ENCODE measurements at places on chromosomes 6 and 20.

GRCh38 chr6:152063170-152063921, 255.9 kb downstream of the ESR1 start:
- DNase-seq: no peak

DNA sequence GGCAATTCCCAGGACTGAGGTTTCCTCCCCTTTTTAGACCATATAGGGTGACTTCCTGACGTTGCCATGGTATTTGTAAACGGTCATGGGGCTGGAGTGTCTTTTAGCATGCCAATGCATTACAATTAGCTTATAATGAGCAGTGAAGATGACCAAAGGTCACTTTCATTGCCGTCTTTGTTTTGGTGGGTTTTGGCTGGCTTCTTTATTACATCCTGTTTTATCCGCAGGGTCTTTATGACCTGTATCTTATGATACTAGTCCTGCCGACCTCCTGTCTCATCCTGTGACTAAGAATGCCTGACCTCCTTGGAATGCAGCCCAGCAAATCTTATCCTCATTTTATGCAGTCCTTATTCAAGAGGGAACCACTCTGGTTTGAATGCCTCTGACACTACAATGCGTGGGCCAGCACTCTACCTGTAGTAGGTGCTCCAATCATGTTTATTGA, 190.1 kb downstream of the KCNQ5 start:
- no peak for DNase-seq

DNA sequence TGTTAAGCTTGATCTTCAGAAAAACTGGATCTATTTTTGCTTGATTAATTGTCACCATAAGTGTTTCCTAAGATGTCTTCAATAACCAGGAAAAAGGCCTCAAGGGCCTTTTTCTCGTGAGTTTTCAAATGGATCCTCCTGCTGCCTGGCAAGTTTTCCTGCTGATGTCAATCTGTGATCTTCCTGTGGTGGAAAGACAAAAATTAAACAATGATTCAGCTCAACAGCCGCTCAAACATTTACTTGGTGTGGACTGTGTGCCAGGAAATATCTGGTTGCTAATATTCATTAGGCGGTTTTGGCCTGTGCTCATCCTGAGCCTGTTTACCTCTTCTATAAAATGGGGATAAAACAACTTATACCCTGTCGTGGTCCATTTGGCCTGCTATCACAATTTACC, 35.4 kb upstream of the SSTR4 start:
- no peak for DNase-seq

DNA sequence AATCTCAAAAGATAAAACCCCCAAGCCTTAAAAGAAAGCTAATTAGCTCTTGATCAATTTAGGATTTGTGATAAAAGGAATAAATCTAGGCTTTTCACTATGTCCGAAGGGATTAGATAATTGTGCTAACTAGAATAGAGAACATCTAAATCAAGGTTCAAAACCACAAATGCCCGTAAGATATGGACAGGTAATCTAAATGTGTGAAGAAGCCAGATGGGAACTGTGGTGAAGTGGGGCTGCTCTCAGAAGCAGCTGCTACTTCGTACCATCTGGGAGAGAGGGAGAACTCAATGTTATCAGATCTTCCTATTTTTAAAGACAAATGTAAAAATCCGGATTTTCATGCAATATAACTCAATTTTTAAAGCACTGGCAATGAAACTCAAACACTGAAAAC, 44.2 kb downstream of the NCOA6 start:
- DNase-seq: no peak

DNA sequence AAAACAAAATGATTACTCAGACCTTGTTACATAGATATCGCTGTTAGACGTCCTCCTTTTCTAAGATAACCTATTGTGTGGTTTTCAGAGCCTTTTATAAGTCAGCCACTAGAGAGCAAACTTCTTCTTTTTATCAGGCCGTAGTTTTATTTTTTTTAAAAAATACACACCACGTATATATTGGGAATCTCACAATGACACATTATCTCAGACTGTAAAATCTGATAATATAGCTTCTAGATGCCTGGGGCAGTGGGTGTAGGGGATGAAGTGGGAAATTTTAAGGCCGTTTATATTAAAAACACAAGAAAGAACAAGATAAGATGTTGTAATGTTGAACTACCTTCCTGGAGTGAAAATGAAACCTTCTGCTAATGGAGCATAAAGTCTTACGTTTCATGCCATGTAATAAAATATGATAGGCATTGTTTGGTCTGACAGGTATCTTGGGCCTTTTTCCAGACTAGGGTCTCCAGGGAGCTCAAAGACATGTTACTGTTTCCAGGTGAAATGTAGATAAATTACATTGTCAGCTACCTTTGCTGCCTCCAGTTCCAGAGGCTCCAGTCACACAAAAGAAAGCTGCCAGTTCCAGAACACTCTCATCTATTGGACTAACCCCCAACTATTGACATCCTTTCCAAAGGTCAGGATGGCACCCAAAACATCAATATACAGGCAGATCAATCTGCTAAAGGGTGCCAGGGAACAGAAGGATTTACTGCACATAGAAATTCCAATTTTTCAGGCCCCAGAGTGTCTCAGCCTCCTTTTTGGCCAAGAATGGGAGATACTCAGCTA, 130.2 kb upstream of the AKIRIN2 start:
- DNase-seq: peak; percentile 45

GRCh38 chr6:108521616-108522107, 39.1 kb upstream of the FOXO3 start:
- DNase-seq: no peak

GRCh38 chr6:167807756-167808155, 19.0 kb upstream of the AFDN start:
- DNase-seq: no peak

DNA sequence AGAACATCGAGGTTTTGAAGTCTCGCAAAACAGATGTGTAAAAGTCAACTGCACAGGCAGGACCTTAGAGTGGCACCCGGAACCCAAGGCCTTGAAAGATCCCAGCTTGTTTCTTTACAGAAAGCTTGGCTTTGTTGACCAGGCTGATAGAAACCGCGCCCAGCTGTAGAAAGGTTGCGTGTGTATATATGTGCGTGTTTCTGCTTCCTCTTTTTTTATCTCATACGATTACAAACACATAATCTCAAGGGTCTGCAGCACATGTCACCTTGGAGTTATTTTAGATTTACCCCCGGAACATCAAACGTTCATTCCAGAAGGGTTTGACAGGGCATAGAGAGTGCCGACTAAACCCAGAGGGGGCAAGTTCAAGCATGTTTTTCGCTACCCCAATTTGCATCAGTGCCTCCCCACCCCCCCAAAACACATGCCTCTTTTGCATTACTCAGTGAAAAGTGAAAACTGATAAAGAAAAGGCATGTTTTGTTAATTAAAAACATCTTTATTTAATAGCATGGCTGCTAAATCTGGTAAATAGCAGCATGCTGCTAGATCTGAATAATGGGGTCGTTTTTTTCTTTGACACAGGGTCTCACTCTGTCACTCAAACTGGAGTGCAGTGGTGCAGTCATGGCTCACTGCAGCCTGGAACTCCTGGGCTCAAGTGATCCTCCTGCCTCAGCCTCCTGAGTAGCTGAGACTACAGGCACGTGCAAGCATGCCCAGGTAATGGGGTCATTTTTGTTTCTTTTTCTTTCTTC, 33.2 kb upstream of the NCOA3 start:
- DNase-seq: no peak

GRCh38 chr20:33541074-33541473, 51.2 kb downstream of the CBFA2T2 start:
- DNase-seq: no peak

DNA sequence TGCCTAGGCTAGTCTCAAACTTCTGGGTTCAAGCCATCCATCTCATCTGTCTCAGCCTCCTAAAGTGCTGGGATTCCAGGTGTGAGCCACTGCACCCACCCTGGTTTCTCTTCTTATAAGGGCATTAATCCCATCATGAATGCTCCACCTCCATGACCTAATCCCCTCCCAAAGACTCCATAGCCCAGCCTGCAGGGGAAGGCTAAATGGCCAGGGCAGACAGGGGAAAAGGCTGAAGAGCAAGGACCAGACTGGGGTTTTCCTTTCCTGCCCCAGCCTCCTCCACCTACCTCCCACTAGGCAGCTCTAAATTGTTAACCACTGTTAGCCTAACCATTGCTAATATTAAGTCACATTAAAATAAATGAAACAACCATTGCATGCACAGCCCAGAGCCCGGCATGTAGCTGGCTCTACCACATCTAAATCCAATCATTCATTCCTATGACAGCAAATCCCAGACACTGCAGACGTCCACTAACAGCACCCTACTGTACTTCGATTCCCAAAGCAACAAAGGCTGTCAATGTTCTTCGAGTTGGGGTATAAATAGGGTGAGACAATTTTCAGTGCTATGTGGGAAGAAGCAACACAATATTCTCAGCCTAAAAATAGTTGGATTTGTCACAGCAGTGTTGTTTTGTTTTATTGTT, 243.2 kb upstream of the ARID1B start:
- DNase-seq: no peak

DNA sequence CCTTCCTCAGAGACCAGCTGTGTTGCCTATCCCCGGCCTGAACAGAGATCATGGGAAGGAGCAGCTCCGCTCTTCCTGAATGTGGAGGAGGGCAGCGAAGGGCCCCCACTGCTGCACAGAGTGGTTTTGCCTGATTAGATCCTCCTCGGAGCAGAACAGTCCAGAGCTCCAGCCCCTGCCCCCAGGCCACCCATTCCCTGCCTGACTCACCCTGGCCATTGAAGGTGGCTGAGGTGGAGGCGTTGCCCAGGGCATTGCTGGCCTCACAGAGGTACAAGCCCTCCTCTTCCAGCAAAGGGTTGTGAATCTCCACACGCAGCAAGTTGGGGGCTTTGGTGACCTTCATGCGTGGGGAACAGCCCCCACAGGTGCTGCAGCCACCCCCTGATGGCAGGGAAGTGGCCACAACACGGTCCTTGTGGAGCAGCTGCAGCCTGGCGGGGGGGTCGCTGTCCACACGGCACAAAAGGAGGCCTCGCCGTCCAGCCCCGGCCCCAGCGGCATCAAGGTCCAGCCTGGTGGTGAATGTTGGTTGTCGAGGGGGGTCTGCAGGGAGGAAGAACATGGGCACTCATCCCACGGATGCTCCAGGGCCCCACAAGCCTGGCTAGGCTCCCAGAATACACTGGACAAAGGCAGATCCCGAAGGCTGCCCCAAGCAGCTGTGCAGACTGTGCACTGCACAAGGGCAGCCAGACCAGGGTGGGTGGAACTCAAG, 14.7 kb downstream of the SIGLEC1 start:
- DNase-seq: no peak

- DNase-seq: no peak
Measured at GRCh38 chr20:57502336-57502700, 22.6 kb downstream of the CTCFL start.

DNA sequence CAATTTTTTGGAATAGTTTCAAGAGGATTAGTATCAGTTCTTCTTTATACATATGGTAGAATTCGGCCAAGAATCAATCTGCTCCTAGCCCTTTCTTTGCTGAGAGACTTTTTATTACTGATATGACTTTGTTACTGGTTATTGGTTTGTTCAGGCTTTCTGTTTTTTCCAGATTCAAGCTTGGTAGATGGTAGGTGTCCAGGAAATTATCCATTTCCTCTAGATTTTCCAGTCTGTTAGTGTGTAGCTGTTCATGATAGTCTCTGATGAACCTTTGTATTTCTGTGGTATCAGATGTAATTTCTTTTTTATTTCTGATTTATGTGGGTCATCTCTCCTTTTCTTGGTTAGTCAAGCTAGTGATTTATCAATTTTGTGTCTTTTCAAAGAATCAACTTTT, 167.6 kb downstream of the GMDS start:
- DNase-seq: no peak

DNA sequence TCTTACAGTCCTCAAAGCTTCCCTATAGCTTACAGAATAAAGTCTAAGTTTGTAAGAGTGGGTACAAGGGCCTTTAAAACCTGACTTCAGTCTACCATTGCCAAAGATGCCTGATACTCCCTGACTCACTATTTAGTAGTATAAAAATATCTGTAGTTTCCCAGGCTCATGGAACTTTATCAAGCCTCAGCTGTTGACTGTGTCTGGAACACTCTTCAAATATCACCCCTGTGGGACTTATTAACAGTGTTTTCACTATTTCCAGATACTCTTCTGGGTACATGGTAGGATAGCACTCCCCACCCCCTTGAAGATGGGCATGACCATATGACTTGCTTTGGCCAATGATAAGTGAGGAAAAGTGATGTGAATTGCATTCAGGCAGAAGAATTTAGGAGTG, 105.3 kb upstream of the TENT5A start:
- DNase-seq: no peak

GRCh38 chr6:85344996-85345395, 104.9 kb upstream of the NT5E start:
- no peak for DNase-seq

DNA sequence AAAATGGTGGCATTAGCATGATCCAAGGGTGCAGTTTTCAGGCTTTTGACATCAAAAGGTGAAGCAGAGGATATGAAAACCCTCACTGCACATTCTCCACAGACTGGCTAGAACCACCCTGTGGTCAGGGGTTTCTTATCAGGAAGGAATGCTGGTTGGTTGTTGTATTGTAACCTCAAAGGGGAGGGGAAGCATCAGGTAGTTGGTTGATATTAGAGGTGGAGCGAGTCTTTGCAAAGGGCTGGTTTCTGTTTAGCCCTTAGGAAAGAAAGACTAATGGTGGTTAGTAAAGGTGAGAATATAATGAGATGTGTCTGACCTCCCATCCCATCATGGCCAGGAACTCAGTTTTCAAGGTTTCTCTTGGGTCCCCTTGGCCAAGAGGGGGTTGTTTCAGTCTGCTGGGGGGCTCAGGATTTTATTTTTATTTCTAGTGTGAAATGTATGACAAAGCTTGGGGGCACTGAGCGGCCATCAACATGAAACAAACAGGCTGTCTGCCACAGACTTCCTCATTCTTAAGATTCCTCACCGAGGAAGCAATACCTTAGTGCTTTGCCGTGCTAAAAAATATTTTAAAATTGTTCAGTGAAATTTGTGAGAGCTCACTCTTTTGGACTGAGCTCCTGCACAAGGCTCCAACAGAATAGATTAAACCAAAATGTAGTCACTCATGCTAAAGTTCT, 47.5 kb upstream of the PROKR2 start:
- DNase-seq: no peak
